Activated CD4-positive, alpha-beta T cell treated with anti-CD3 and anti-CD28 coated beads, Interleukin-2, amount 50 U/mL, for 48 hours (primary cell): ENCODE measurements at places on chromosomes 4 and X.

DNA sequence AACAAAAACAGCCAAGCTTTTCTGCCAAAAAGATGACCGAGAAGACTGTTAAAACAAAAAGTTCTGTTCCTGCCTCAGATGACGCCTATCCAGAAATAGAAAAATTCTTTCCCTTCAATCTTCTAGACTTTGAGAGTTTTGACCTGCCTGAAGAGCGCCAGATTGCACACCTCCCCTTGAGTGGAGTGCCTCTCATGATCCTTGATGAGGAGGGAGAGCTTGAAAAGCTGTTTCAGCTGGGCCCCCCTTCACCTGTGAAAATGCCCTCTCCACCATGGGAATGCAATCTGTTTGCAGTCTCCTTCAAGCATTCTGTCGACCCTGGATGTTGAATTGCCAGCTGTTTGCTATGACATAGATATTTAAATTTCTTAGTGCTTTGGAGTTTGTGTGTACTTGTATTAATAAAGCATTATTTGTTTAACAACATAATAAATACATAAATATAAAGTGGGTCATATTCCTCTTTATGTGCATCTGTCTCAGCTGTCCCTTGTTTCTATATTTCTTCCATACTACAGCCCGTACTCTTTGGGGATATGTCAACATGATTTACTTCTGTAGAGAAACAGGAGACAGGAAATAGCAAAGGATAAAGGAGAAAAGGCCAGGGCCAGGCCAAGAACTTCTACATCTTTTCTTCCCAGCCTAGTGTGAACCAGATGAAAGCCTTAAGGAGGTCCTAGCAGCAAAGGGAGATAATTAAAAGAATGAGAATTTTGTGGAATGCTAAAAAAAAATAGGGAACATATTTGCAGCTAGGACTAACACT, 667 bp downstream of the PTTG2 start:
- no peak for DNase-seq

GRCh38 chr4:80225595-80225994, 28.3 kb downstream of the PRDM8 start:
- DNase-seq = no peak

GRCh38 chrX:149910178-149910695, 19.1 kb upstream of the HSFX4 start:
- DNase-seq = no peak

DNA sequence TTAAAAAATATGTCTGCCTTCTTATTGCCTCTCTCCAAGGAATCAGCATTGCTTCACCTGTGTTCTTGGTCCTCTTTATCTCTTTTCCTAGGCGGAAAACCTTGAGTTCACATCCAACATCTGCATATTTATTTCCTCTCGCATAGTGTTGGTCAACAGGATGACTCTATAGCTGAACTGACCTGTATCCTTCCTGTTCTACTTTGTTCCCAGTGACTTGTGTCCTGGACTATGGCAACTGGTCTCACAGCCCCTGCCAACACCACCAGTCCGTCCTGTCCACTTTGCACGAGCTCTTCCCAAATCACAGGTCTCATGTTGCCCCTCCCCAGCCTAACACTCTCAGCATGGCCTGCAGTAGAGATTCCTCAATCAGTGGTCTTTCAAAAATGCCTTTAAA, 2.0 kb downstream of the DIPK2B start:
- DNase-seq = no peak

DNA sequence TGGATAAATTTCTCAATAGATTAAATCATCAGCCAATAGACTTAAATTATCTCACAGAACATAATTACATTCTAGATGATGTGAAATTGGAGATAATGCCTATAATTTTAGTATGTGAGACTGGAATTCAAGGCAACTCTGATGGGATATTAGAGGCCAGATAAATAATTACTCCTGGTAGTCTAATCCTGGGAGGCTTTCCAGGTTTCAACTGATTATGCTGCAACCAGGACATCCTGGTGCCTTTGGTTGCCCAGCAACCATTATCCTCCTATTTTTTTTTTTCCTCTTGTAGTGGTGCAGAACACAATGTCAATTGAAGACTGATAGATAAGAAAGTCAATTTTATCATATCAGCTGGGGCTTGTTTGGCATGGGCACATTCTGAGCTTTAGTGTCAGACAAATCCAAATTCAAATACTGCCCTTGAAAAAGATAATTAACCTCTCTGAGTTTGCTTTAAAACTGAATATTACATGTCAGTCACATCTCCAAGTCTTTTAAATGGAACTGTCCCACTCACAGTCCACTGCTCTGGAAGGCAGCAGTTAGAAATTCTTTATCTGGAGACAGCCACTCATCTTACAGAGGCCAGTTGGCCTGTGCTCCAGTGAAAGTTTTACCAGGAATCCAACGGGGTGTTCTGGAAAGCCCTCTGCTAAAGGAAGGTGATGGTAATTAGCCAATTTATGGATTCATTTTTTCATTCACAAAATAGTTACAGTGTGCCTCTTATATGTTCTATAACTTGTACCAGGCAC, 95.3 kb upstream of the GUCY1A1 start:
- no peak for DNase-seq
